ENCODE measurements at places on chromosomes 2 and 18.

GRCh38 chr2:8794923-8795825 is 42.2 kb downstream of the KIDINS220 start:
- no peak for DNase-seq

GRCh38 chr2:219289195-219289536 is 10.0 kb downstream of the DNAJB2 start:
- DNase-seq: no peak

DNA sequence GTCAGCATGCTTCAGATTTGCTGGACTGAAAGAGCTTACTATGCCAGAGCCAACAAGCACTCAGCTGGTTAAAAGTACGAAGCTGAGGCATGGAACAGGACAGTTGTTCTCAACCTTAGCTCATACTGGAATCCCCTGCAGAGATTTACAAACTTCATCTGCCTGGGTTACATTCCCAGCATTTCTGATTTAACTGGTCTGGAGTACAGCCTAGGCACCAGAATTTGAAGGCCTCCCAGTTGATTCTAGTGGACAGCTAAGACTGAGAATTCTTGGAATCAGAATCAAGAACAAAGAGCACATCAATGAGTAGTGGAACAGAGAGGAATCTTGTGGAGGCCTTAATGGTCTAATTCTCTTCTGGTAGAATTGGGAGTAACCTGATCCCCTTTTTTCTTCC is 298.2 kb upstream of the NXPH2 start:
- no peak for DNase-seq

- DNase-seq: no peak
Measured at GRCh38 chr2:221529943-221530652, 42.0 kb downstream of the EPHA4 start.
